ENCODE measurements at places on chromosomes 5 and 9.

- DNase-seq = peak; percentile 47
Measured at GRCh38 chr9:129726322-129727160, 26.3 kb downstream of the PTGES start.

- DNase-seq = no peak
Measured at GRCh38 chr9:134233022-134233421, 68.7 kb upstream of the RNU6ATAC start.

GRCh38 chr5:110094548-110094947 lies 404.8 kb downstream of the MAN2A1 start:
- DNase-seq = no peak

DNA sequence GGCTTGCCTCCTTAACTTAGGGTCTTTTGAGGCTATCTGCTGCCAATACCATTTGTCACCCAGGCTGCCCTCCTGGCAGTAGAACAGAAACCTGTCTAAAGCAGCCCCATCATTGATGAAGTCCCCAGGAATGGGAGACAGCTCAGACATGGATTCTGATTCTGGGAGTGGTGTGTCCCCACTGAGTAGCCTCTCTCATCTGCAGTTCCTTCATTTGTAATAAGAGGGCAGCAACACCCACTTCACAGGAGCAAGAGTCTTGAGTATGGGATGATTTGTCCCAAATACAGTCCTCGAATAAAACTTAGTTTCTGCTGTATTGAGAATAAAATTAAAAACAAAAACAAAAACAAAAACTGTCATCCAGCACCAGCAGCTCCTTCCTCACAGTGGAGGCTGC lies 167.6 kb downstream of the ASTN2 start:
- DNase-seq = no peak

DNA sequence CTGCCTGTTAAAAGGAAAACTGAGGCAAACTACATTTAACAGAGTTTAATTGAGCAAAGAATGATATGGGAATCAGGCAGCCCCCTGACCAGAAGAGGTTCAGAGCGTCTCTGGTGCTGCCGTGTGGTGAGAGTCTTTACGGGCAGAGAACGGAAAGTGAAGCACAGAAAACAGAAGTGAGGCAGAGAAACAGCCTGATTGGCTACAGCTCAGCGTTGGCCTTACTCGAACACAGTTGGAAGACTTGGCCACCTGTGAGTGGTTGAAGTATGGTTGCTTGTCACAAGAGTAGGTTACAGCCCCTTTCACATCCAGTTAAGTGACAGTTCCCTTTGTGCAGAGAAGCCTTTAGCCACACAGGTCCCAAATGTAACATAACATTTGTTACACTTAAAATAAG lies 16.9 kb upstream of the FBP1 start:
- DNase-seq = no peak

GRCh38 chr5:159414021-159414420 lies 83.7 kb upstream of the IL12B start:
- no peak for DNase-seq

DNA sequence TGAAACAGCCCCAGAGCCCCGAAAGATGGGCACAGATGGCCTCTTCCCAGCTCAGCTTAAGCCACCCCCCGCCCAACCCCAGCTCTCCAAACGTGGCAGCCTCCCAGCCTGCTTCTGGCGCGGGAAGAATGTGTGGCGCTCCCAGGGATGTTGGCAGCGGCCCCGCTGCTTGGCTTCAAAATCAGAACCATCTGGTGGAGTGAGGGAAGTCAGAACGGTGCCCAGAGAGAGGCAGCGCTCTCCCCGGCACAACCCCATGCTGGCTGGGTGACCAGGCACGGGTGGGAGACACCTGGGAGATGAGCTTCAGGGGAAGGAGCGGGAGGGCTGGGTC lies 72.7 kb upstream of the ORM1 start:
- DNase-seq = no peak

GRCh38 chr9:84818791-84819190 lies 149.3 kb downstream of the NTRK2 start:
- DNase-seq = no peak

Measured in COR-L47 (cell line).